ENCODE measurements at places on chromosomes 3 and 15.

GRCh38 chr3:191435981-191436380, 25.0 kb upstream of the PYDC2 start:
- H3K36me3 ChIP-seq, result no peaks in the 10 kb centered on the region
- H3K27ac ChIP-seq, result no peak overlapping the region
- DNase-seq, result no peak
- H3K27me3 ChIP-seq, result no peaks in the 10 kb centered on the region
- H3K4me1 ChIP-seq, result no peaks in the 10 kb centered on the region
- H3K4me3 ChIP-seq, result no peak overlapping the region

- DNase-seq, result no peak
- H3K36me3 ChIP-seq, result no peaks in the 10 kb centered on the region
- H3K27ac ChIP-seq, result no peak overlapping the region
Measured at GRCh38 chr3:60517134-60517533, 734.1 kb downstream of the FHIT start.

- H3K27ac ChIP-seq, result no peak overlapping the region
- peaks cover 10% of the 10 kb centered on the region for H3K4me1 ChIP-seq
- H3K27me3 ChIP-seq, result no peaks in the 10 kb centered on the region
- H3K4me3 ChIP-seq, result no peak overlapping the region
Measured at GRCh38 chr3:12679468-12679867, 15.6 kb upstream of the RAF1 start.

- no peak overlapping the region for H3K4me3 ChIP-seq
- no peak for DNase-seq
- no peak overlapping the region for H3K27ac ChIP-seq
- peaks cover 2% of the 10 kb centered on the region for H3K4me1 ChIP-seq
- H3K27me3 ChIP-seq, result no peaks in the 10 kb centered on the region
Measured at GRCh38 chr3:17643691-17644090, 98.7 kb downstream of the TBC1D5 start.

DNA sequence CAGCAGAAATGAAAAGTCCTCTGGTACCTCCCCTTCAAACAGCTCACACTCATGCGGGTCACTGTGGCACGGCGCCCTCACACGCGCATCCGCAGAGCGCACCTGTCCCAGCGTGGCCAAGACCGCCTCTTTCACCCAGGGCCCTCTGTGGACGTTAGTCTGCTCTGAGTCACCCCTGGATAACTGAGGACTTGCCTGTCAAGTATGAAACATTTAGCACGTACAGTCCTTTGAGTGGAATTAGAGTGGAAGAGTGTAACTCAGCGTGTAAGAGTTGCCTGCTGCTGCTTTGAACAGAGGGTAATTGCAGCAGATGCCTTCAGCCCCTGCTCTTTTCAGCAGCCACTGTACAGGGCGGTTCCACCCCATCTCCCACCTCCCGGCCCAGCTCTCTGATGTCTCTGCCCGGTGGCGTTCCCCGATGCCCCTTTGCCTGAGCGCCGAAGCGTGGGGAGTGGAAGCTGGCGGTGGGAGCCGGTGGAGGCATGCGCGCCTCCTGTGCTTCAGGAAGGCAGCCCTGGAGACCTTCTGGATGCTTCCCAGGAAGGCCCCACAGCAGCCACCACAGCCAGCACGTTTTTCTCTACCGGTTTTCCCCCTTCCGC, 23.0 kb downstream of the CPN2 start:
- no peak for DNase-seq
- H3K36me3 ChIP-seq, result no peaks in the 10 kb centered on the region
- peaks cover 17% of the 10 kb centered on the region for H3K27me3 ChIP-seq

GRCh38 chr15:77066971-77067690, 3.8 kb downstream of the TSPAN3 start:
- DNase-seq, result no peak
- H3K4me1 ChIP-seq, result peaks cover 35% of the 10 kb centered on the region
- no peaks in the 10 kb centered on the region for H3K27me3 ChIP-seq
- no peak overlapping the region for H3K27ac ChIP-seq
- no peak overlapping the region for H3K4me3 ChIP-seq
- no peaks in the 10 kb centered on the region for H3K36me3 ChIP-seq

DNA sequence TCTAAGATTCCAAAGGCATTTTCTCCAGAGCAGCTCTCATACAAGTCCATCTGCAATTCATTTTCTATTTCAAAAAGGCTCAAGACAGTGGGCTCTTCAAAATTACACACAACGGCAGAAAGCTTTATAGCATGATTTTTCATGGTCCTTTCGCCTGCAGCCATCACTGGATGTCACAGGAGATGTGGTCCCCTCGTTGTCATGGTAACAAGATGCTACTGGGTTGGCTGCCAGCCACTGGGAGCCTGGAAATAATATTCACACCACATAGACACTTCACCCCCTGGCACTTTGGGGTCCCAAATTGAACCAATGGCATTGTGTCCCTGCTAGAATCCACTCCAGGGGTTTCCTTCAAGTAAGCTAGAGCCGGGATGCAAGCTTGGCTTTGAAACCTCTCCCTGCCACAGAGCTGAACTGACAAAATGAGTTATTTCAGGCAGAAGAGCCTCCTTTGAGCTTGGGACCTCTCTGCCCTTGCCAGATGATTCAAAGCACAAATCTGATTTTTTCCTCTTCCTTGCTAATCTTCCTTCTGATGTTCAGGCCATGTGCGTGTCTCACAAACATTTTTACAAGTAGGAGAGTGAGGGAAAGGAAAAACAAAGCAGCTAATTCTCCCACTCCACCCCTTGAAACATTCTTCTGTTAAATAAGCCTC, 512.6 kb upstream of the ADAMTS9 start:
- H3K27me3 ChIP-seq, result no peaks in the 10 kb centered on the region
- no peaks in the 10 kb centered on the region for H3K4me1 ChIP-seq
- DNase-seq, result no peak

DNA sequence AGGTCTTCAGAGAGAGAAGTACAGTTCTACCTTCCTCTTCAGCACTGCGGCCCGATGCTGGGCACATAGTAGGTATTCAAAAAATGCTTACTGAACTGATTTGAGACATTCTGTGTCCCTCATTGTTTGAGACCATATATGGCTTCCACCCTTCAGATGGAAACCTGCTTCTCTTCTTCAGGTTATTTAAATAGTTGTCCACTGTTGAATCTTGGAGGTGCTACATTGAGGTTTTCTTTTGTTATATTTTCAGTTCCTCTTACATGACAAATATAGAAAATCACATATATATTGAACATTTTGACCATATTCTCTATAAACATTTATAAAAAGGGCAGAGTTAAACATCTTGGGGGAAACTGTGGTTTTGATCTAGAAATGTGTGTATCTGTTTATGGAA, 200.2 kb upstream of the LRRC3B start:
- no peaks in the 10 kb centered on the region for H3K27me3 ChIP-seq
- DNase-seq, result no peak
- no peak overlapping the region for H3K4me3 ChIP-seq
- no peaks in the 10 kb centered on the region for H3K36me3 ChIP-seq
- H3K27ac ChIP-seq, result no peak overlapping the region
- H3K4me1 ChIP-seq, result no peaks in the 10 kb centered on the region

- no peaks in the 10 kb centered on the region for H3K27me3 ChIP-seq
- no peak overlapping the region for H3K27ac ChIP-seq
- H3K36me3 ChIP-seq, result no peaks in the 10 kb centered on the region
- H3K4me3 ChIP-seq, result no peak overlapping the region
- no peaks in the 10 kb centered on the region for H3K4me1 ChIP-seq
- DNase-seq, result no peak
Measured at GRCh38 chr3:135142530-135142929, 347.5 kb downstream of the EPHB1 start.

DNA sequence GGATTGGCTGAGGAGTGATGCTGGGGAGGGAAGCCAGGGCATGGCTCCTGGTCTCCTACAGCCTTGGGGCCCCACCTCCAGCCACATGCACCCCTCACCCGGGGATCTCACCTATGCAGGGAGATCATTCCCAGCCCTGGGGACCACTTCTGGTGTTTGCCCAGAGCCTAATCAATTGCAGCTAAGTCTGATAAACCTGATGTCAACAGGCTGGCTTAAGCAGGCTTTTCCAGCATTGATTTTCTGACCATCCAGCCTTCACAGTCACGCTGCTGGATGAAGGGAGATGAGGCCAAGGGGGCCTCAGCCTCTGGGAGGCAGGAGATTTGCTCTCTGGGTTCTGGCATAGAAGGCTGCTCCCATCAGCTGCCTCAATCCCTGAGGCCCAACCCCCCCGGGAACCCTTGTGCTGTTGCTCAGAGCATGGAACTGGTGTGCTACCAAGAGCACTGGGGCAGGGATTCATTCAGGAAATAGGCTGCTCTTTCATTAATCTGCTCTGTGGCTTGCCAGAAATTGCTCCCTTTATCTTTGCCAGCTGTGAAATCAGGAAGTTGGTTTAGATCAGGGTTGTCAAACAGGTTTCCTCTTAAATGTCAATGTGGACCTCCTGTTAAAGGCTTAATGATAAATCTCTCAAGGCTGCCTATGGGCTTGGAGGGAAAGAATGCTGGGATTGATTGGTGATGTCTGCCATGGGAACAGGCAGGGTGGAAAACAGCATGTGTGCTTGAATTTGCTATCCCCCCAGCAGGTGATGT, 19.0 kb downstream of the FAM3D start:
- DNase-seq, result peak; percentile 96
- no peaks in the 10 kb centered on the region for H3K27me3 ChIP-seq
- no peak overlapping the region for H3K27ac ChIP-seq
- no peaks in the 10 kb centered on the region for H3K36me3 ChIP-seq
- H3K4me1 ChIP-seq, result peaks cover 15% of the 10 kb centered on the region

DNA sequence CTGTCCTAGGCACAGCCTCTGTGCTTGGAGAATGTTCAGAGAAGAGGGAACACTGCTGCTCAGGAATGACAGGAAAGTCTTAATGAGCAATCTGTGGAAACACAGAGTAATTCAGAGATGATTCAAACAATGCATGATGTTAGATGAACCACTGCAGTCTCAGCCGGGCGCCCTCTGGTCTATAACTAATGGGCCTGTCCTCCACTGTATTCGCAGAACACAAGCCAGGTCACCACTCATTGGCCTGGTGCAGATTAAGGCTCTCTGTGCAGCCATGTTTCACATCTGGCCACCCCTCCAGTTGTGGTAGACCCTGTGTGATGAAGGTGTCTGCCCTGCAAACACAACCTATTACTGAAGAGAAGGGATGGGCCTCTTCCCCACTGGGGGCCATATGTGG, 281.7 kb upstream of the ROPN1 start:
- H3K4me1 ChIP-seq, result no peaks in the 10 kb centered on the region
- no peak overlapping the region for H3K27ac ChIP-seq
- no peak for DNase-seq
- H3K36me3 ChIP-seq, result no peaks in the 10 kb centered on the region
- H3K27me3 ChIP-seq, result peaks cover 2% of the 10 kb centered on the region

DNA sequence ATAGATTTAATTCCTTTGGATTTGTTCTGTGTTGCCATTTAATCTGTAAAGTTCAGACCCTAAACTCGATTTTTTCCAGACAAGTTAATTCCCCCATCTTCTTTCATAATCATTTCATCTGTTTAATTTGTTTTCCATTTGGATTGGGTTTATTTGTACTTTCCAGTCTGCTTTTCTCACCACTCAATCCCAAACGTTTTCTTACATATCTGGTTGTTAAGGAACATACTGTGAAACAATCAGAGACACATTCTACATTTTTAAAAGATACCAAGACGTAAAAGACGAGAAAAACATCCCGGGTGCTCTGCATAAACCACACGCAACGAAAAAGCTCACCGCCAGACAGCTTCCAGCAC, 13.0 kb upstream of the ONECUT1 start:
- peak overlapping the region; percentile 43 for H3K4me3 ChIP-seq
- H3K27me3 ChIP-seq, result peaks cover 72% of the 10 kb centered on the region
- H3K36me3 ChIP-seq, result no peaks in the 10 kb centered on the region
- H3K4me1 ChIP-seq, result peaks cover 35% of the 10 kb centered on the region
- DNase-seq, result no peak
- no peak overlapping the region for H3K27ac ChIP-seq

- H3K27ac ChIP-seq, result peak overlapping the region; percentile 40
- no peak for DNase-seq
- peaks cover 26% of the 10 kb centered on the region for H3K4me1 ChIP-seq
- H3K27me3 ChIP-seq, result no peaks in the 10 kb centered on the region
- no peaks in the 10 kb centered on the region for H3K36me3 ChIP-seq
- H3K4me3 ChIP-seq, result peak overlapping the region; percentile 93
Measured at GRCh38 chr3:48088056-48088748, 72.0 kb upstream of the MAP4 start.

DNA sequence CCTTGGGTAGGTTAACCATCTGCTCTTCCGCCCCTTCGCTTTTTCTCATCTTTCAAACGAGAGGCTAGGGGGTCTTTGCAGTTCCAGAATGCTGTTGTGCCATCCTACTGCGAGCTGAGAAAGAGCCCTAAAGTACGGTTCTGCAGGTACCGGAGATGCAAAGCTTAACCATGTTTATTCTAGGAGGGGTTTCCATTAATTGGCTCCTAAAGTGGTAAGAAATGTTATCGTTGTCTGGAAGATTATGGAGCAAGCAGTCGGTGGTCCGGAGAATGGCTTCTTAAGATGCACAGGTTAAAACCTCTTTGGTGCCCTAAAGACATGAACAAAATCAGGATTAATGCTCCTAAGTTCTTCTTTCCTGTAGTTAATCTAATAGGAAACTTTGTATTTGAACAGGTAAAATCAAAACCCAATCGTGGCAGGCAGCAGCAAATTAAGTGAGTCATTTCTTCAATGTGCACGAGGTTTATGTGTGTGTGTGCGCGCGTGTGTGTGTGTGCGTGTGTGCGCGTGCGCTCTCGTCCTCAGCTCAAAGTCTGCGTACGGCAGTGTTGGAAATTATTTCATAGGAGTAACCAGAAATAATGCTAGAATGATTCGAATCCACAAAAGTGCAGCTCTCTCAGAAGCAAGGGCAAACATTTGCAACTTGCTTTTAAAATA, 772 bp downstream of the FAM81A start:
- peaks cover 40% of the 10 kb centered on the region for H3K27me3 ChIP-seq
- no peaks in the 10 kb centered on the region for H3K36me3 ChIP-seq
- peak; percentile 52 for DNase-seq

DNA sequence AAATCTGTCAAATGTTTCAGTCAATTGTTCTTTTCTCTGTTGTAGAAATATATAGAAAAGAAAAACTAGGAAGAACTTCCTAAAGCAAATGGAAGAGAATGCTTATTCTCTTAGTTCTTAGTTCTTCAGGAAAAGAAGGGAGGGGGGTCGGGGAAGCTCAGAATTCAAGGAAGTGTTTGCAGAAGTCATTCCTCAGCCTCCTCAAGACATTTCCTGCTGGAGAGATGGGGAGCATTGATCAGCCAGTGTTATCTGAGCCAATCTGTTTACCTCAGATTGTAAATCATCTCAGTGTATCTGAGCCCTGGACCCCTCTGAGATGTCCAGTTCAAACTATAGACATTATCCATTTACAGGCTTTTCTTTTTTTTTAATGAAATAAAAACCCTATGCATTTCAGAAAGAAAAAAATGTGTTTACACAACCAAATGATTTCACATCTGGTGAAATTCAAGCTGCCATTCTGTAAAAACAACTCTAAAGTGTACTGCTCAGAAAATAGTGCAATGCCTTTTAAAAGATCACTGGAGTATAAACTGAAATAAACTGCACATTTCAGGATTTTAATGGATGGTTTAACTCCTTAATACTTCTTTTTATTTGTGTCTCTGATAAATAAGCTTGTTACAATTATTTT, 460.7 kb downstream of the ROBO1 start:
- H3K27ac ChIP-seq, result no peak overlapping the region
- no peak overlapping the region for H3K4me3 ChIP-seq
- no peaks in the 10 kb centered on the region for H3K36me3 ChIP-seq
